Bronchus fibroblast of lung (primary cell): ENCODE measurements at places on chromosomes 12 and 14. TPM values are rescaled to one million over a fixed set of nuclear protein-coding genes. Genes with fewer than 3 reads are reported as not detected.

The LRP1-AS gene
- not detected in 2 replicates for total RNA-seq

The NDUFB1 gene
- 158 and 241 TPM in 2 replicates for total RNA-seq

The GOLT1B gene
- 38.8 and 51.1 TPM in 2 replicates for total RNA-seq

The UNC119B gene
- 13.4 and 13.8 TPM in 2 replicates for total RNA-seq

The PDE3A gene
- 0.34 and 0.59 TPM in 2 replicates for total RNA-seq

The DAO gene
- total RNA-seq, result not detected in 2 replicates

The MTHFD1 gene
- 76.3 and 84.0 TPM in 2 replicates for total RNA-seq

The TEAD4 gene
- 30.4 and 35.1 TPM in 2 replicates for total RNA-seq

The OR4E2 gene
- not detected in 2 replicates for total RNA-seq

The RNASE3 gene
- not detected in 2 replicates for total RNA-seq

The ACSM4 gene
- not detected in 2 replicates for total RNA-seq

The TROAP gene
- 35.8 and 40.1 TPM in 2 replicates for total RNA-seq

The CISTR gene
- not detected in 2 replicates for total RNA-seq

The RDH16 gene
- under 0.01 TPM in 1 of 2 replicates, not detected in the other for total RNA-seq

The STRAP gene
- 121 and 128 TPM in 2 replicates for total RNA-seq

The PLEKHG7 gene
- not detected in 2 replicates for total RNA-seq

The ITFG2 gene
- total RNA-seq, result 15.0 and 18.2 TPM in 2 replicates

The GARIN6 gene
- not detected in 2 replicates for total RNA-seq

The GPD1 gene
- total RNA-seq, result under 0.01 TPM in 1 of 2 replicates, not detected in the other

The NANOG gene
- under 0.01 TPM in 1 of 2 replicates, not detected in the other for total RNA-seq

The ADAMTS20 gene
- not detected in 2 replicates for total RNA-seq

The SERPINA1 gene
- 0.17 and 0.74 TPM in 2 replicates for total RNA-seq

The LALBA gene
- not detected in 2 replicates for total RNA-seq

The SMIM41 gene
- 0.17 TPM in 1 of 2 replicates, not detected in the other for total RNA-seq

The ATP5F1B gene
- total RNA-seq, result 585 and 663 TPM in 2 replicates

The KCNA5 gene
- not detected in 2 replicates for total RNA-seq

The IFNG gene
- total RNA-seq, result not detected in 2 replicates

The MAP3K9 gene
- 0.45 and 0.84 TPM in 2 replicates for total RNA-seq

The ACOT6 gene
- total RNA-seq, result not detected in 2 replicates

The TAS2R31 gene
- total RNA-seq, result 0.15 and 0.17 TPM in 2 replicates

The SYCP3 gene
- 0.50 TPM in 1 of 2 replicates, not detected in the other for total RNA-seq

The COX8C gene
- not detected in 2 replicates for total RNA-seq

The ISM2 gene
- 0.15 TPM in 1 of 2 replicates, not detected in the other for total RNA-seq

The P2RX4 gene
- 23.6 and 29.4 TPM in 2 replicates for total RNA-seq

The GPRC5D gene
- total RNA-seq, result not detected in 2 replicates

The SLC25A47 gene
- not detected in 2 replicates for total RNA-seq

The ALKBH2 gene
- total RNA-seq, result 20.2 and 24.8 TPM in 2 replicates

The EFS gene
- 14.3 and 15.8 TPM in 2 replicates for total RNA-seq
